ENCODE measurements at places on chromosomes 1 and 21.

- DNase-seq = no peak
Observed at GRCh38 chr1:246383239-246383589, 123.9 kb downstream of the SMYD3 start.

DNA sequence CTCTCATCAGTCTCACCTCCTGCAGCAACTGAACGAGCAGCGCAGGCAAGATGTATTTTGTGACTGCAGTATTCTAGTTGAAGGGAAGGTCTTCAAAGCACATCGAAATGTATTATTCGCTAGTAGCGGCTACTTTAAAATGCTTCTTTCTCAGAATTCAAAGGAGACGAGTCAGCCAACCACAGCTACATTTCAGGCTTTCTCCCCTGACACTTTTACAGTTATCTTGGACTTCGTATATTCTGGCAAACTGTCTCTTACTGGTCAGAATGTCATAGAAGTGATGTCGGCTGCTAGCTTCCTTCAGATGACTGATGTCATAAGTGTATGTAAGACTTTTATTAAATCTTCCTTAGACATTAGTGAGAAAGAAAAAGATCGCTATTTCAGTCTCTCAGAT, 53.7 kb downstream of the ZBTB8A start:
- DNase-seq = no peak

DNA sequence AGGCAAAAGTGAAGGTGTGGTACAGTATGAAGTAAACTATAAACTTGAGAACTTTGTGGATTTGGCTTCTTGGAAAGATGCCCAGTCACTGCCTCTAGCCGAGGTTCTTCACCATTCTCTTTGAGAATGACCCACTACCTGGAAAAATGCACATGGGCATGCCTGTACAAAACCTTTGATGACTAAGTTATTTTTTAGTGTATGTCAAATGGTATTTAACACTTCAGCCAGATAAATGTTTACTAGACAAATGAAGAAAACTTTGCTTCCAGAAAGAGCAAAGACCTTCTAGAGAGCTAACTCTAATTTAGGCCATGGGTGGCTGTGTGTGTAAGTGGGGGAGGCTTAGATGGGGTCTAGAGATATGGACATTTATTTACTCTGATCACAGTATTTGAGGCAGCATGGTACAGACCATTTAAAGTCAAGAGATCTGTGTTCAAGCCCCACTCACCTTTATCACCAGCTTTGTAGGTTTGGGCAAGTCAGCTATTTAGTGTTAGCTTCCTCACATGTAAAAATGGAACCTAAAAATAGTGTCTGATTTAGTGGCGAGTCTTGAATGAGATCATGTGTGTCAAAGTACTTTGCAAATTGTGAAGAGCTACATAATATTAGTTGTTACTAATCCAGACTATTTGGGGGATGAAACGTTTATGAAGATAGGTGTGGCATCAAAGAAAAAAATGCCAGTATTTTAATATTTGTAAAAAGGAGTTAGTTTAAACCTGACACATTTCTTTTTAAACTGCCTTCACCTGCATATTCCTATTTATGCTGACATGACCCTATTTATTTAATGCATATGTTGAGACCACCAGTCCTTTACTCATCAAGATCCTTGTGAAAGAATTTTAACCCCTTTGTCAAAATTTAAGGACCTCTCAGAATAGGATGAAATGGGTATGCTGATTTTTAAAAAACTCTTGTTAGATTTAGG, 20.2 kb downstream of the NFYC start:
- no peak for DNase-seq

GRCh38 chr1:59214248-59215208, 82.4 kb upstream of the FGGY start:
- DNase-seq = no peak

DNA sequence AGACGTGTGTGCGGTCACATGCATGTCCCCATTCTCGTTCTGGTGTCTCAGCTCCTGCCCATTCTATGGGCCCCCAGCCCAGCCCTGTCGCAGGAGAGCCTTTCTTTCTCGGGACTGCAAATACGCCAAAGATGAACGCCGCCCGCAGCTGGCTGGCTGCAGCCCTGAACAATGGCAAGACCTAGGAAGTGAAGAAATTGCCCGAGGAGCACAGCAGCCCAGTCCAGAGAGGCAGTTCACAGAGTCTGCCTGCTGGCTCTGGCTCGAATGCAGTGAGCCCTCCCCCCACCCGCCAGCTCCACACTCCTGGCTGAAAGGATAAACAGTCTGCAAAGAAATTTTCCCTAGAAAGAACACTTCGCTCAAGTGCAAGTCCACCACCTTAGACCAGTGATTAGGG, 23.3 kb downstream of the PAX7 start:
- no peak for DNase-seq

GRCh38 chr21:16028142-16028541, 298.4 kb downstream of the USP25 start:
- no peak for DNase-seq

GRCh38 chr1:98001764-98002163, 80.9 kb upstream of the DPYD start:
- DNase-seq = no peak

GRCh38 chr21:26061437-26061836, 109.1 kb downstream of the APP start:
- no peak for DNase-seq

DNA sequence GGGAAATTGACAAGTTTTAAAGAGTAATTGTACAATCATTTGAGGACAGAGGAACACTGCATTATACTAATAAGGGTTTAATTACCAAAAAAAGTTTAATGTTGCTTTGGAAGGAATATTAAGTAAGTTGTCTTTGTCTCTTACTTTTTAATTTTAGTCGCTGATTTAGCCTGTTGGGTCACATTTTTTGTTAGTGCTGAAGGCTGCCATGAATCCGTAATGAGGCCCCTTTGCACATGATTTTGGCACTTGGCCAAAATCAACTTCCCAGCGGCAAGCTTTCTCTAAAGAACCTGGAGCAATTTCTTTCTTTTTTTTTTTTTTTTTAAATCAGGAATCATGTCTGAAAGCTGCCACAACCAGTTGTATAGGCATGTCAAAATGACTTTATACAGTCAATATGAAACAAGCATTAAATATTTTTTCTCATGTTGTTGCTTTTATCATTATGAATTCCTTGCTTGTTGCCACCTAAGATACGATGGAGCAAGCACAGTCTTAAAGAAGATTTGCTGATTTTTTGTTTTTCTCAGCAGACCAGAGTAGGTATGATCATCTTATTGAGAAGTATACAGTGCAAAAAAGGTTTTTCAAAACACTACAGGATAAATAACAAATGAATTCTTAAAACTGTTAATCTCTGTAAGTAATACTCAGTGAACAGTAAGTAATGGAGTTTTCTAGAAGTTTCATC, 690.4 kb downstream of the USP25 start:
- no peak for DNase-seq

- DNase-seq = no peak
Observed at GRCh38 chr1:10539411-10540043, 64.8 kb downstream of the PEX14 start.

- no peak for DNase-seq
Observed at GRCh38 chr1:166353213-166353612, 186.4 kb upstream of the FAM78B start.

DNA sequence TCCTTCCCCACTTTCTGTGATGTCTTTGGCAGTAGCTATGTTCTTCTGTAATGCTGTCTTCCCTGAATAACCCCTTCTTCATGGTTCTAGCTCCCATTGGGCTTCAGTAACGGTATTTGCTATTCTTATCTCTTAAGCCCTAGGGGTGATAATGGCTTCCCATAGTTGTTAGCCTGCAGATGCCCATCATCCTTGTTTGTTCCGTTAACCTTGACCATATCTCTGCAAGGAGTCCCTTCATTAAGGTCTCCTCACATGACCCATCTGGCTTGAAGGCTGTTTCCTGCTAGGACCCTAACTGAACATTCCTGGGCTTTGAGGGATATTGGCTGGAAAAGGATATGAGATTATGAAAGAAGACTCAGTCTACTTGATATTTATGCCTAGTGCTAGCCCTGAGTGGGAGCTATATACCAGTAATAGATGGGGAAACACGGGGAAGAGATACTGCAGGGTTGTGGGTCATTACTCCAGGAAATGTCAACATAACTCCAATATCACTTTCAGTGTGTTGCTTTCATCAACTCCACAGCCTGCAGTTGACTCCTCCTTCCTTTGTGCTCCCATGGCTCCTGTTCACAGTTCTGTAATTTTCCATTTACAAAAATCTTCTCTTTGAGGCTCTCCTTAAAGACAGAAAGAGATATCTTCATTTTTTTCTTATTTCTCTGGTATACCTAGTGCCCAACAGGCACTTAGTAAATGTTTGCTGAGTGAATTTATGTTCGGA, 2.5 kb downstream of the MR1 start:
- DNase-seq = no peak

GRCh38 chr21:43906585-43907370, 41.8 kb downstream of the AGPAT3 start:
- DNase-seq = no peak

- peak; percentile 14 for DNase-seq
Observed at GRCh38 chr1:228860911-228861831, 125.9 kb downstream of the RHOU start.

GRCh38 chr1:200883118-200883517, 10.3 kb downstream of the GPR25 start:
- DNase-seq = no peak

DNA sequence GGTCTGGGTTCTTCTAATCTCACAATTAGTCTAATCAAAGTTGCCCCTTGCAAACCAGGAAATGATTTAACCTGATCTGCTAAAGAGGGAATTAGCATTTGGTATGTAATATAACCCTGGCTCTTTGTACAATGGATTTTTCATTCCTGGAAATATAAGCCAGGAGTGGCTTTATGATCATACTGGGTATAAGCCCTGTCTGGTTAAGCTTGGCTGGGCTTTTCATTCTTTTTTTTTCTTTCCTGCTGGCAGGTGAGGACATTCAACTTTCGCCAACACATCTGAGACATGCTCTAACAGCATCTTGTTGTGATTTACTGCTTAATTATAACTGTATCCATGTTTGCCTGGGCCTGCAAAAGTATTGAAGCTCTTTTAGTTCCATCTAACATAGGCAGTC, 20.4 kb upstream of the SDE2 start:
- DNase-seq = no peak

DNA sequence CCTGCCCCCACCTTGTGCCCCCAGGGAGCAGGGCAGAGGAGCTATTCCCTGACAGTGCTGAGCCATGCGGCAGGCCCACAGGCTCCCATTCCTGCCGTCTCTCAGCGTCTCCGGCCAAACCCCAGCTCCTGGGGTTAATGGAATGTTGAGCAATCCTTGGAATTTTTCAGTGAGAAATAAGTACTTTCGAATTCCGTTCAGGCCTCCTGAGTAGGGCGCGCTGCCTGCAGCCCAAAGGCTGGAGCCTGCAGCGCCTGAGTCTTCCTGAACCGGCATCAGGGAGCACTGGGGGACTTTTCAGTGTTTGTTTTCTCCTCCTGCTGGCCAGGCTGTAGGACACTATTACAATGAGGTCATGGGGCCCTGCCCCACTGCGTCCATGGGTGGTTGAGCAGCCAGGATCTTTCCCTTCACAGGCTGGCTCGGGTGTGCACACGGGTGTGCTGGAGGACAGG, 33.3 kb upstream of the CSF1 start:
- no peak for DNase-seq

- DNase-seq = no peak
Observed at GRCh38 chr1:89257041-89257440, 15.6 kb downstream of the GBP5 start.

DNA sequence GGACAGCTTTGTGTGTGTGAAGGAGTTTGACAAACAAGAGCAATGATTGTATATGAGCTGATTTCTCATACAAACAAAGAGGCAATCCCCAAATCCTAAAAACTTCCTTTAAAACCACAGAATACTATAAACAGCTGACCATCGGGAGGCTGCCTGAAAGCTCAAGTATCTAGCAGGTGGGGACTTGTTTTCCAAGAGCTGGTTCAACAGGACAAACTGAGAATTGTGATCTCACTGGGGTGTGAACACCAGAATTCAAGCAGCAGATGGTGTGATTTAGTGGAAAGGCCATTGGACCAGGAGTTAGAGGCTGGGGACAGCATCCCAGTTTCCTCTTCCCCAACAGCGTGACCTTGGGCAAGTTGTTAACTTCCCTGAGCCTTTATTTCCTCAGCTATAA, 13.9 kb downstream of the LMX1A start:
- DNase-seq = no peak

- no peak for DNase-seq
Observed at GRCh38 chr1:64539289-64539688, 69.4 kb downstream of the CACHD1 start.

- no peak for DNase-seq
Observed at GRCh38 chr1:17564458-17565393, 25.2 kb downstream of the ARHGEF10L start.

GRCh38 chr1:60141276-60141675, 67.7 kb upstream of the C1orf87 start:
- no peak for DNase-seq

GRCh38 chr1:91153341-91153740, 131.5 kb upstream of the ZNF644 start:
- no peak for DNase-seq

DNA sequence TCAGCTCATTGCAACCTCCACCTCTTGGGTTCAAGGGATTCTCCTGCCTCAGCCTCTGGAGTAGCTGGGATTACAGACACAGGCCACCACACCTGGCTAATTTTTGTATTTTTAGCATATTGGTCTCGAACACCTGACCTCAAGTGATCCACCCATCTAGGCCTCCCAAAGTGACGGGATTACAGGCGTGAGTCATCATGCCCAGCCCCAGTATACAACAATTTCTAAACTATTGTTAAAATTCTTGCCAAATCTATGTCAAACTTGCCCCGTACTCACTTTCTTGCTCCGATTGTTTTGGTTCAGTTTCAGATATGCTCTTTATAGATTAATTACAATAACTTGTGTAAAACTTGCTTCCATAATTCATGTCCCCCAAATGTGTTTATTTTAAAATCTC, 4.1 kb downstream of the RGS18 start:
- DNase-seq = no peak

GRCh38 chr1:54275349-54275748, 75.4 kb downstream of the MRPL37 start:
- no peak for DNase-seq

DNA sequence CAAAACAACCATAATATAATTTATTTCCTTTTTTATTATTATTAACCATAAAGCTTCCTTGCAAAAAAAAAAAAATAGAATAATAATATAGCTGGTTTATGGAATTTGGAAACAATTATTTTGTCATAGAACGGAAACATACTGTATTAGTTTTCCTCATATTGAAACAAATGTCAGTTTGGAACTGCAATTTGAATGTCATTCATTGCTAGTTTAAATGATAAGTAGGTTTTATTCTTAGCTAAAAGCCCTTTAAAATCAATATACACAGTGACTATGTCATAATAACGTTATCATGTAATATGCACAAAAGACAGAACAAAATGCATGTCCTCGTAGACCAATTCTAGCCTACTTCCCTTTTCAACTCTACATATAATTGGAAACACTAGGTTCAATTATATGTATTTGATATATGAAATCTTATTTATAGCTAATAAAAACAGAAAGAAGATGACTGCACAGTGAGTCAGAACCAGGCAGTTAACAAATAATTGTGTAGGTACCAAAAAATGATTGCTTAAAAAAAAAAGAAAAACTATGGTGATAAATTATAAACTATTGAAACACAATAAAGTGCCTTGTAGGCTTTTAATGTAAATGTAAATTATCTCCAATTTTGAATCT, 85.2 kb upstream of the EXO1 start:
- DNase-seq = no peak

GRCh38 chr1:152673016-152673415, 2.1 kb upstream of the LCE2C start:
- no peak for DNase-seq
